Vagina (tissue), 2 donors: ENCODE measurements at places on chromosomes 6 and 20. TPM values are rescaled to one million over a fixed set of nuclear protein-coding genes. Genes with fewer than 3 reads are reported as not detected.

TAAR5 gene
- not detected for total RNA-seq

GABRR2 gene
- total RNA-seq, result 1.5 TPM

PTCRA gene
- not detected for total RNA-seq

LPA gene
- 0.49 TPM for total RNA-seq

GMDS gene
- total RNA-seq, result 30.2 TPM

GGTLC1 gene
- not detected for total RNA-seq

RSPO3 gene
- 14.0 TPM for total RNA-seq

CFB gene
- total RNA-seq, result 9.6 TPM

GRCh38 chr20:64121586-64121985 lies 14.2 kb upstream of the NPBWR2 start:
- DNase-seq, result no peak

DNA sequence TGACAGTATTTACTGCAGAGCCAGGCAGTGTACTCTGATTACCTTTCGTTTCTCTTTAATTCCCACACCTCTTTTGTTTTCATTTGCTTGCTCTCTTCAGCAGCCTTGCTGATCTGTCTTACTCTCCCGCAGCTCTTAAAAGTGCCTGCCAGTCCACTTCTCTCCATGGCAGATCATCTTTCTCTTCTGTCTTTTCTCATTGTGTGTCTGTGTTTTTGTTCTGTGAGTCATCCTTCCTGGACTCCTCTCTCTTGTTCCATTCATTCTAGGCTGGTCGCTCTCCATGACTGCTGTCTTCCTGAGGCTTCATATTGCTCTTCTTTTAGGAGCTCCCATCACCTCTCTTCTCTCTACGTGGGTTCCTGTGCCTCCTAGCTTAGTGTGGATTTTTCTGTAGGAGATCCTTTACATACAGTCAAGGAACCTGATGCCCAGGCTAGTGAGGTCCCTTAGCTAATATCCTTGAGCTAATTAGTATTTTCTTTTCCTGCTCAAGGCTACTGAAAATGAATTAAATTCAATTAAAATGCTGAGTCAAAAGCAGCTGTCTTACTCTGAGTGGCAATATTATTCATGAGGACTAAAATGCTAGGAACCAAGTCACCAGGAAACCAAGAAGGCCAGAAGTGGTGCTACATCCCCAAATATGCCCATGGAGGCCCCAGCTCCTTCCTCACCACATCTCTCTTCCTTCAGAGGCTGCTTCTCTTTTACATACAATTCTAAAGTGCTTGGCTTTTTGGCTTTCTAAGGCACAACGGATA lies 86.1 kb downstream of the SLX4IP start:
- DNase-seq, result no peak

DNA sequence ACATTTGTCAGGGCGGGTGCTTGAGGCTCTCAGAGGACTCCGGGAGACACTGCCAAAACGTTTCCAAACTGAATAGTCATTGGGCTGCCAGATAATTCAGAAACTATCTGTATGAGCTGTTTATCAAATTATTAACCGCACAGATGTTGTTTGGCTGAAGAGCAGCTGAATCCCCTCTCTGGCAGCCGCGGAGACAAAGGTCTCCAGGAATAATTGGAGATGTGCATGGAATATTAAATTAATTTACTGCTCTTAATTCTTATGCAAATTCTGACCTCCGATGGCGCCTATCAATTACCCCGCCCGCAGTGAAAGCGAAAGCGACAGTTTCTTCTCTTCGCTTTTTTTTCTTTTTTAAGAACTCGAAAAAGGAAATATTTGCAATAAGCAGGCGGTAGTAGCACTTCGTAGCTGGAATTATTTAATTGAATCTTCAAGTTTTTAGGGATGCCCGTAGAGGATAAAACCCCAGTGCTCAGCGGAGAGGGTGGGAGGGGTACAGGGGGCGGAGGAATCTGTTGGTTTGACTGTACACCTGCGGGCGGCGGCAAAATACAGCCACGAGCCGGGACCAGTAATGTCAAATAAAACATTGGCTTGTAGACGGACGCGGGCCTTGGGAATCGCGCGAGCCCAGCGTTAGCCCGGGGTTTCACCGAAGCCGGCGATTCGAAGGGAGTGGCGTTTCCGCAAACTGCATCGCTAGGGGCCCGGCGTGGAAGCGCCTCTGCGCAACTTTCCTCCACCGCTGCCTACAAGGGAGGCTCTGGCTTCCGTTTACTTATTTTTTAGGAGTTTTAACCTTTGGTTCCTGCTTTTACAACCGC lies 6.2 kb downstream of the LINC00237 start:
- no peak for DNase-seq

DNA sequence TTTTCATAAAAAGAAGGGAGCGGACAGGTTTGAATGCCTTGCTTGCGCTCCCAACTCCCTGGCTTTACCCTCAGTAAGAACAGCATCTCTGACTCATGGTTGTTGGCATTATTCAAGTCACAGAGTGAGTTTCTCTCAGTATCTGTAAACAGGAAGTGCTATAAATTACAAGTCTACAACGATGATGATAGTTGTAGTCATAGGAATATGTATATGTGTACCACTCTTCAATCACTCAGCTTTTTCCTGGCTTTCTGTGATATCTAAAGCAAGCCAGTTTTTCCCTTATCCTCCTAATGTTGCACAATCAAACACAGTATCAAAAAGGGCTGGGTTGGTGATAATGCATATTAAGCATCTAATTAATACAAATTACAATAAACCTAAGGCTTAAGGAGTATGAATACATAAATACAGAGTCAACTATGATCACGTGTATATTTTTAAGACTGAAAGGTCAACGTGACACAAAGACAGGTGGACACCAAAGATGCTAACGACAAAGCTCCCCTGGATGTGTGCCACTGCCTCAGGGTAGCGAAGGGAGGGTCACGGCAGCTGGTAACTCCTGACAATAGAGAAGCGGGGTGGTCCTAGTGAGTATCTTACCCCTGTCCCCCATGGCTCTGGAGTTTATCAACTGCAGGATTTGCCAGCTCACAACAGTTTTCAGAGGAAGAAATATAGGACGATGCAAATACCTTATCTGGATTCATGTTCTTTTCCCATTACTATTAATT lies 202.8 kb downstream of the BTBD9 start:
- no peak for DNase-seq

GRCh38 chr6:53311586-53311935 lies 37.2 kb downstream of the ELOVL5 start:
- DNase-seq, result no peak

GRCh38 chr6:109336221-109336961 lies 45.9 kb downstream of the CD164 start:
- no peak for DNase-seq

DNA sequence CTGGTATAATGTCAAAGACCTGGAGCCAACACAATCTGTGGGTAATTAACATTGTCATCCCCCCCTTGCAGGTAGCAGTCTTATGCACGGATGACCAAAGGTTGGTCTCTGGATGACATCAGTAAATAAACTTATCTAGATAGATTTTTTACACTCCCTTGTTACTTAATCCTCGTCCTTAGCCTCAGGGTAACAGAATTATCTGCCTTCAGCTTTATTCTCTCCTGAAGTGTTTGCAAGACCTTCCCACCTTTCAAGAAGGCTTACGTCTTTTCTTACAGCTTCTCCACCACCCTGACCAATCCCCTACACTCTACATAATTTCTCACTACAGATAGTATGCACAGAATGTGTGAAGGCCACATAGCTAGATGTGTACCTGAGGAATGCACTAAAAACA lies 434.8 kb upstream of the HTR1E start:
- no peak for DNase-seq

- no peak for DNase-seq
Observed at GRCh38 chr6:42152024-42152423, 9.6 kb upstream of the C6orf132 start.

DNA sequence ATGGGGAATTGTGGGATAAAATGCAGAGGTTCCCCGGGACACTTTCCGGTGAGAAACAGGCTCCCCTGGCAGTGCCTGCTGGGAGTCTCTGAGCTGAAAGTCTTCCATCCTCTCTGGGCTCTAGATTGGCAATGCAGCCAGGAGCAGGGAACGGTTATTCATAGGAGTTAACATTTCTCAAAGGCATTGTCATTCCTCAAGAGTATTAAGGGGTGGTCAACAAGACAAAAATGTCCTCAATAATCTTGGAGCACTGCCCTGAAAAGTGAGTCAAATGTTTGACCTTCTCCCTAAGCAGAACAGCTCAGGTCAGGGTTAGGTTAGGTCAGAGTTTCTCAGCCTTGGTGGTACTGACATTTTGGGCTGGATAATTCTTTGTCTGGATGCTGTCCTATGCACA lies 13.2 kb downstream of the BPIFB1 start:
- DNase-seq, result no peak

- no peak for DNase-seq
Observed at GRCh38 chr6:157867155-157867559, 44.1 kb downstream of the SNX9 start.

DNA sequence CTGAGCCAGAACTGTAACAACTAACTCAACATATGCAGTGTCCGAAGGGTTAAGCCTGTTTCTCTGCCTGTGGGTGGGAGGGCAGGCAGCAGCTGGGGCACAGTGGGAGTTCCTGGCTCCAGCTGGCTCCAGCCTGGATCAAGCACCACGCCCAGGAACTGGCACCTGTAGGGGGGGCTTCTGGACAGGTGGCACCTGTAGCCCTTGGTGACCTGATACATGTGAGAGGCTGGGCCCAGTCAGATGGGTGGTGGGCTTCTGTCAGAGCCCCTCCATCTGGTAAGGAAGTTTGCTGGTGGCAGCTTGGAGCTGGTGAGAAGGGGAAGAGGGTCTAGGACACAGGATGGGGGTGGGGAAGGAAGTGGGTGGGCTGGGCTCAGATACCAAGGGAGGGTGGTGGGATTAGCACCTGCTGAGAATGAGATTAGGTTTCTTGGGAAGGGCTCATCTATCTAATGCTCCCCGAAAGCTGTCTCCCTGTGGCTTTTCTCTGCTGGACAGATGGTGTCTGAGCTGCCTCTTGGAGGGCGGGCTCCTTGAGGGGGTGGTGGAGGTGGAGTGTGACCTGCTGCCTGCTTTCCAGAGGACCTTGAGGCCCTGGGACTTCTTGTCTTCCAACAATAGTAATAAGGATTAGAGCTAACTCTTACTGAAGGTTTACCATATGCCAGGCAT lies 28.5 kb downstream of the BCL2L1 start:
- DNase-seq, result no peak

GRCh38 chr6:159061805-159062563 lies 17.2 kb upstream of the TAGAP start:
- no peak for DNase-seq

DNA sequence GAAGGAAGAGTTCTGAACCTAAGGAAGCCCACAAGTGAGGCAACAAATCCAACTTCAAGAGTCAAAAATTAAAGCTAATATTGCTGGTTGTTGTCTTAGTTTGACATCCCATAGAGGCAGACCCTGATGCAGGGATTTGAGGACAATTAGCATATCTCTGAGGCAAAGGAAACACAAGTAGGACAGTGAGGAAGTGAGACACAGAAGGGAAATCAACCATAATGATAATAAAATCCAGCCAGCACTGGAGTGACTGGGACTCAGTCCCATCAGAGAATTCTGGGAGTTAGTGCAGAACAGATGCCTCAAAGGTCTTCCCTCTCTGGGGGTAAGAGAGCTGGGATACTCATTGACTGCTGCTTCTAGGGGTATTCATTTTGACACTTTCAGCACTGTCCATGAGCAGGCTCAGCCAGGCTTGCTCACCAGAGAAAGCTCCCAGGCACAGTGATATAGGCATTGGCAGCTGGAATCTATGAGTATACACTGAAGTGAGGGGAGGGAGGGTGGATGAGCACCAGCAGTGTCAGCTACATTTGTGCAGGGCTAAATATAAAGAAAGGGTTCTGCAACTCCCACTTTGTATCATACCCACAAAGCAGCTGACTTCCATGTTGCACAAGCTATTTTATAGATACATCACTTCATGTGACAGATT lies 43.4 kb upstream of the SPTLC3 start:
- DNase-seq, result no peak

- DNase-seq, result no peak
Observed at GRCh38 chr6:54238396-54238795, 69.8 kb upstream of the TINAG start.
